ENCODE measurements at places on chromosomes 3 and 15.

DNA sequence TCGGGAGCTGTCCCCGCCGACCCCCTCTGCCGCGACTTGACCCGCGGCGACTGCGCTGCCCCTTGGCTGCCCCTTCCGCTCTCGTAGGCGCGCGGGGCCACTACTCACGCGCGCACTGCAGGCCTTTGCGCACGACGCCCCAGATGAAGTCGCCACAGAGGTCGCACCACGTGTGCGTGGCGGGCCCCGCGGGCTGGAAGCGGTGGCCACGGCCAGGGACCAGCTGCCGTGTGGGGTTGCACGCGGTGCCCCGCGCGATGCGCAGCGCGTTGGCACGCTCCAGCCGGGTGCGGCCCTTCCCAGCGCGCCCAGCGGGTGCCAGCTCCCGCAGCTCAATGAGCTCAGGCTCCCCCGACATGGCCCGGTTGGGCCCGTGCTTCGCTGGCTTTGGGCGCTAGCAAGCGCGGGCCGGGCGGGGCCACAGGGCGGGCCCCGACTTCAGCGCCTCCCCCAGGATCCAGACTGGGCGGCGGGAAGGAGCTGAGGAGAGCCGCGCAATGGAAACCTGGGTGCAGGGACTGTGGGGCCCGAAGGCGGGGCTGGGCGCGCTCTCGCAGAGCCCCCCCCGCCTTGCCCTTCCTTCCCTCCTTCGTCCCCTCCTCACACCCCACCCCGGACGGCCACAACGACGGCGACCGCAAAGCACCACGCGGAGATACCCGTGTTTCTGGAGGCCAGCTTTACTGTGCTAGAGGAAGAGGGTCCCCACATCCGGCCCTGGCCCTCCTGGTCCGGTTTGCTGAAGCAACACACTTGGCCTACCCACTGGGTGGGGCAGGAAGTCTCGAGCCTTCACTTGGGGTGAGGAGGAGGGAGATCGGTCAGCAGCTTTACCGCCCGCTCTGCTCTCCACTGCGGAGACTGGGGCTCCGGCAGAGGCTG is at the start of gene RASSF1:
RASSF1 (minus strand) TSS at position 389 of the 882 bp plus-strand sequence; CDS start at position 358, 31 bp downstream.
- DNase-seq: peak; percentile 90

GRCh38 chr3:195397524-195397923 is 45.3 kb downstream of the ACAP2 start:
- no peak for DNase-seq

DNA sequence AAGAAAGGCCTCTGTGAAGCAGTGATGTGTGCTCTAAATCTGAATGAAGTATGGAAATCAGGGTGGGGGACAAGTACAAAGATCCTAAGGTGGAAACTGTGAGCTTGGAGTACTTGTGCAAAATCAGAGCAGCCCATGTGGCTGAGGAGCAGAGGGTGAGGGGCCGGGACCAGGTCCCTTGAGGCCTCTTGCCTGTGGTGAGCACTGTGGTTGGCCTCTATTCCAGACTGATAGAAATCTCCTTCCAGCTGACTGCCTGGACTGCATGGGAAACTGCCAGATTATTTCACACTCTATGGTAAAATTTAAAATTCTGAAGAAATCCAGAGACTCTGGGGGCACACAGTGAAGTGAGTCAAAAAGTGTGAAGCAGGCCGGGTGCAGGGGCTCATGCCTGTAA is 81.4 kb downstream of the TM4SF4 start:
- no peak for DNase-seq

- peak; percentile 58 for DNase-seq
These were observed 12.1 kb downstream of the FAM3D start for GRCh38 chr3:58654466-58654865.

DNA sequence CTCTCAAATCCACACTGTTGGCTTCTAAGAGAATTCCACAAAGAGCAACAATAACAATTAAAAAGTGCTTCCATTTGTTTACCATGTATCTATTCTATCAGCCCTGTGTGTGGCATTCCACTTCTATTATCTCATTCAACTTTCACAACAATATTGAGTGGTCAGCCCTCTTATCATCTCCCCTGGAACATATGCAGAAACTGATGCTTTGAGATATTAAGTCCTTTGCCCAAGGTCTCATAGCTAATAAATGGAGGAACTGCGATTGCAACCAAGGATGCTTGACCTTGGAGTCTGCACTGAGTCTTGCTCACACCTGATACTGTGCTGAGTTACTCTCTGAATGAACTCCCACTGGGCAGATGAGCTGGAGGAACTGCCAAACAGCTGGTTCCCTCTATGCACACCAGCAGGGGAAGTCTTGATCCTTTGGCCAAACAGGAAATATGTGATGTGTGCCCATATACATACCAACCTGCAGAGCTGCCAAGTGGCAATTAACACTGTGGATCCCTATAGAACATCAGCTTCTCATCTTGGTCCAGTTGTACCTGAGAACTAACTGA is 144.7 kb upstream of the WNT5A start:
- DNase-seq: no peak

All from natural killer cell treated with Interleukin-12 subunit alpha and Interleukin-12 subunit beta and Interleukin-15 and Interleukin-18, amount 100 ng/mL, for 72 hours (primary cell).